ENCODE measurements at places on chromosomes 12 and 14. TPM values are rescaled to one million over a fixed set of nuclear protein-coding genes. Genes with fewer than 3 reads are reported as not detected.
A peak's percentile ranks its signal among the peaks of the same experiment; 100 is the strongest.

Gene SPRYD4
- 2.5 TPM for total RNA-seq

Gene FSCB
- total RNA-seq = not detected

Gene RPGRIP1
- not detected for total RNA-seq

Gene CLEC1B
- not detected for total RNA-seq

Gene DHRS2
- total RNA-seq = 0.40 TPM

Gene CISTR
- total RNA-seq = not detected

Gene AEBP2
- 39.8 TPM for total RNA-seq

Gene CCDC198
- not detected for total RNA-seq

Gene CIT
- 20.2 TPM for total RNA-seq

GRCh38 chr12:132925597-132926414, 30.3 kb downstream of the ZNF605 start:
- H3K36me3 ChIP-seq = peaks cover 90% of the 10 kb centered on the region
- H3K27ac ChIP-seq = no peak overlapping the region
- no peak for DNase-seq
- H3K4me1 ChIP-seq = no peaks in the 10 kb centered on the region
- H3K4me3 ChIP-seq = no peak overlapping the region

DNA sequence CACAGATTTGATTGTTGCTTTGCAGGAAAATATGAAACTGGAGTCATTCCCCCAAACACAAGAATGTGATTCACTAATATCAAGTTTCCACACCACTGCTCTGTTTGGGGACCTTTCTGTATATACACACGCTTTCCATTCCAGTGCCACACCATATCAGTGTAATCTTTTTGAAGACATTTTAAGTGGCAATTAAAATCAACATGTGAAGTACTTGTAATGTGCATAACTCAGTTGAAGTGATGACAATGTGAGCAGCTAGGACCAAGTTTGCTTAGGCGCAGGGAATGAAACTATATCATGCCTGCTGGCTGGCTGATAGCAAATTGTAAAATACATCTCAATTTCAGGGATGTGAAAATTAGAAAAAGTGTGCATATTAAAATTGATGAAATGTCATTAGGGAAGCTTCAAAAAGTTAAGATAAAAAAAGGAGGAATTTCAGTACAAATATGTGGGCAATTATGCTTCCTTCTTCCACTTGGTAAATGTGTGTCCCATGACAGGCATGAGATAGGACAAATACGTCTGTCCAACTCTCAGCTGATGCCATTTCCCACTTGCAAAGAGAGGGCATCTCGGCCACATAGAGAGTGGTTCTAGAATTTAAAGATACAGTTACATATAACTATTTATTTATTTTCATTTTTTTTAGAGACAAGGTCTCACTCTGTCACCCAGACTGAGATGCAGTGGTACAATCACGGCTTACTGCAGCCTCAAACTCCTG, 43.7 kb downstream of the HSPB8 start:
- peaks cover 3% of the 10 kb centered on the region for H3K27me3 ChIP-seq
- H3K4me1 ChIP-seq = no peaks in the 10 kb centered on the region
- no peaks in the 10 kb centered on the region for H3K36me3 ChIP-seq
- no peak overlapping the region for H3K4me3 ChIP-seq
- H3K27ac ChIP-seq = no peak overlapping the region
- DNase-seq = no peak

GRCh38 chr14:75399843-75400775, 27.7 kb upstream of the JDP2 start:
- no peak overlapping the region for H3K27ac ChIP-seq
- peaks cover 35% of the 10 kb centered on the region for H3K27me3 ChIP-seq
- peak; percentile 4 for DNase-seq
- H3K4me3 ChIP-seq = no peak overlapping the region
- no peaks in the 10 kb centered on the region for H3K36me3 ChIP-seq

DNA sequence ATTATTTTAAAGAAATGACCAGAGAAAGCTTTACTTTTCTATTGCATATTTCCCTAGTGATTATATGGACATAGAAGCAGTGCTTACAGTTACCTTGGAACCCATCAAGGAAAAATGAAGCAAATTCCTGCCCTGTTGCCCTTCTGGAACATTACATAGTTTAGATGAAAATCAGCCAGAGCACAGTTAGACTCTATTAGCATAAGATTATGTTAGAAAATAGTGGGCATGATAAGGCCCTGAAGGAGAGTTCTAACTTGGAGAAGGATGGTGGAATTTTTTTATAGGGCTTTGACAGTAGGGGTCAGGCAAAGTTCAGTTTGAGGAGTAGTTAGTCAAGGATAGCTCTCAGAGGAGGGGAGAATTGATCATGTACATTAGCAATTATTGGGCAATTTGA, 74.3 kb downstream of the FUT8 start:
- no peak overlapping the region for H3K4me3 ChIP-seq
- peak; percentile 34 for DNase-seq
- peak overlapping the region; percentile 68 for H3K27ac ChIP-seq

GRCh38 chr12:104959335-104959841, 1.3 kb upstream of the SLC41A2 start:
- H3K4me1 ChIP-seq = peaks cover 30% of the 10 kb centered on the region
- H3K4me3 ChIP-seq = peak overlapping the region; percentile 91
- H3K27me3 ChIP-seq = peaks cover 14% of the 10 kb centered on the region
- no peaks in the 10 kb centered on the region for H3K36me3 ChIP-seq
- DNase-seq = peak; percentile 27

GRCh38 chr12:79344855-79345847, 345.6 kb downstream of the PAWR start:
- no peaks in the 10 kb centered on the region for H3K36me3 ChIP-seq
- no peak overlapping the region for H3K27ac ChIP-seq
- H3K27me3 ChIP-seq = no peaks in the 10 kb centered on the region
- no peaks in the 10 kb centered on the region for H3K4me1 ChIP-seq

DNA sequence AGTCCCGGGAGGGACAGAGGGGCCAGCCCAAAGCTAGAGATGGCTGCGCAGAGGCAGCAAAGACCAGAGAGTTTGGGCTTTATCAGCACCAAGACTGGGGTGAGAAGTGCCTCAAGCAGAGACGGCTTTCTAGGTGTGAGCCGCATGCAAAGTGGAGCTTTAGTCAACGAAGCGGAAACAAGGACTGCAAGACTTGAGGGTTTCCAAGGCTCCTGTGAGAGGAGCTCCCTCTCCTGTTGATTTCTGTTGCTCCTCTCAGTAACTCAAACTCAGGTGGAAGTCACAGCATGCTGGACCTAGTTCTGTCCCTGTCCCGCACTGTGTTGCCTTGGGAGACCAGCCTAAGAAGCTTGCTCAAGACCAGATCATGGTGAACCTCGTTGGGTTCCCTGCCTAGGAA, 327.8 kb downstream of the MED13L start:
- no peaks in the 10 kb centered on the region for H3K4me1 ChIP-seq
- no peak overlapping the region for H3K27ac ChIP-seq
- DNase-seq = no peak
- peaks cover 17% of the 10 kb centered on the region for H3K27me3 ChIP-seq
- no peak overlapping the region for H3K4me3 ChIP-seq

GRCh38 chr14:93936245-93936644, 9.1 kb downstream of the FAM181A start:
- no peaks in the 10 kb centered on the region for H3K36me3 ChIP-seq
- peaks cover 2% of the 10 kb centered on the region for H3K4me1 ChIP-seq
- peaks cover 41% of the 10 kb centered on the region for H3K27me3 ChIP-seq
- H3K27ac ChIP-seq = no peak overlapping the region
- peak; percentile 28 for DNase-seq

- no peaks in the 10 kb centered on the region for H3K36me3 ChIP-seq
- H3K4me1 ChIP-seq = peaks cover 17% of the 10 kb centered on the region
- no peaks in the 10 kb centered on the region for H3K27me3 ChIP-seq
- H3K4me3 ChIP-seq = no peak overlapping the region
These were observed 150.3 kb downstream of the FOXN3 start for GRCh38 chr14:89266754-89267153.

DNA sequence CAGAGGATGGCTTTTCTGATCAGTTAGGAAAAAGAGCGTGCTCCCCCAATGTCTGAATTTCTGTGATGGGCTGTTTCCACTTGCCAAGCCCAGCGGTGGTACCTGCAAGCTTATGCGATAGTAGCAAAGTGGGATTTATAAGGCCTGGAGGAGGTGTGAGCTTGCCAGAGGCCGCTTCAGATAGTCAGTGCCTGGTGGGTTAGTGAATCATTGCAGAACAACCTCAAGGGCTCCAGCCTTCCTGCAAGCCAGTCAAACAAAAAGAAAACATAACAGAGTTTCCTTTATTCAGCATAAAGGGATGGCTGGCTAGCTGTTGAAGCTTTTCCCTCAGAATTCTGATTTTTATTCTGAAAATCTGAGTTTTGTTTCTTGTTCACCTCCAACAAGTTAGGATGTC, 7.6 kb upstream of the BMP4 start:
- peaks cover 13% of the 10 kb centered on the region for H3K4me1 ChIP-seq
- no peaks in the 10 kb centered on the region for H3K36me3 ChIP-seq
- peaks cover 20% of the 10 kb centered on the region for H3K27me3 ChIP-seq
- no peak overlapping the region for H3K27ac ChIP-seq
- DNase-seq = no peak

GRCh38 chr12:3747543-3747942, 5.4 kb downstream of the CRACR2A start:
- H3K27me3 ChIP-seq = peaks cover 26% of the 10 kb centered on the region
- H3K36me3 ChIP-seq = no peaks in the 10 kb centered on the region
- no peak overlapping the region for H3K27ac ChIP-seq

DNA sequence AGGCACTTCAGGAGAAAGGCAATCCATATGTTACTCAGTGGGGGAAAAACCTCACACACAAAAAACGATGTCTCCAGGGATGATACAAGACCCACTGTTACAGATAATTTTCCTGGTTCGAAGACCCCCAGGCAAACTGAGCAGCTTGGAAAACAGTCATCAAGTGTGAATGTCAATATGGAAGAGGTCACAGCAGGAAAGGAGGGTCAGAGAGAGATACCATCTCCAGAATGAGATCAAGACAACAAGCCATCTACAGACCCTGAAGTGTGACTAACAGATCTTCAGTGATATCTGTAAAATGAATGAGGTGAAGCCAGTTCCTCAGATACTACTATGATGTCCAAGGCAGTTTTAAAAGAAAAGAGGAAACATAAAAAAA, 28.6 kb downstream of the GNS start:
- no peaks in the 10 kb centered on the region for H3K27me3 ChIP-seq
- H3K4me1 ChIP-seq = peaks cover 32% of the 10 kb centered on the region
- no peak for DNase-seq
- H3K4me3 ChIP-seq = no peak overlapping the region

GRCh38 chr14:75842551-75842950, 139.2 kb downstream of the TGFB3 start:
- H3K27ac ChIP-seq = no peak overlapping the region
- no peak overlapping the region for H3K4me3 ChIP-seq
- no peaks in the 10 kb centered on the region for H3K27me3 ChIP-seq
- DNase-seq = no peak
- peaks cover 42% of the 10 kb centered on the region for H3K4me1 ChIP-seq

- no peak overlapping the region for H3K27ac ChIP-seq
- no peaks in the 10 kb centered on the region for H3K4me1 ChIP-seq
- no peak for DNase-seq
- no peak overlapping the region for H3K4me3 ChIP-seq
- H3K27me3 ChIP-seq = no peaks in the 10 kb centered on the region
- H3K36me3 ChIP-seq = no peaks in the 10 kb centered on the region
These were observed 140.7 kb upstream of the NOVA1 start for GRCh38 chr14:26738571-26738970.

GRCh38 chr12:29277231-29277630, 103.7 kb downstream of the ERGIC2 start:
- no peak for DNase-seq
- no peaks in the 10 kb centered on the region for H3K36me3 ChIP-seq
- no peaks in the 10 kb centered on the region for H3K27me3 ChIP-seq
- no peak overlapping the region for H3K4me3 ChIP-seq
- H3K27ac ChIP-seq = no peak overlapping the region

DNA sequence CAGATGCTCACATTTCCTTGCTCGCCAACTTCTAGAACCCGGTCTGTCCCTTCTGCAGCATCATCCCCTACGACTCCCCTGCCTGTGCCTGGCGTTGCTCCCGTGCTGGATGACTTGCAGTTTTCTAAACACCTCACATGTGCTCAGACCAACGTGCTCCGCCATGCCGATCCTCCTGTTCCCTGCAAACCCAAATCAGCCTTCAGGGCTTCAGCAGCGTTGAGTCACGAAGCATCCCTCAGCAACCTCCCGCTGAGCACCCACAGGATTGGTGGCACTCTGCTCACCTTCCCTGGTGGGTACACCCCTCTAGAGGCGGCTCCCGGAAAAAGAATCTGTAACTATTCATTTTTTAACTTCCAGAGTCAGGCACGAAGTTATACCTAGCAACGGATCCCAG, 2.8 kb upstream of the PIWIL1 start:
- no peak overlapping the region for H3K27ac ChIP-seq

GRCh38 chr12:40502322-40502721, 189.9 kb upstream of the CNTN1 start:
- no peak overlapping the region for H3K27ac ChIP-seq
- H3K36me3 ChIP-seq = no peaks in the 10 kb centered on the region
- H3K27me3 ChIP-seq = no peaks in the 10 kb centered on the region
- DNase-seq = no peak
- no peaks in the 10 kb centered on the region for H3K4me1 ChIP-seq

DNA sequence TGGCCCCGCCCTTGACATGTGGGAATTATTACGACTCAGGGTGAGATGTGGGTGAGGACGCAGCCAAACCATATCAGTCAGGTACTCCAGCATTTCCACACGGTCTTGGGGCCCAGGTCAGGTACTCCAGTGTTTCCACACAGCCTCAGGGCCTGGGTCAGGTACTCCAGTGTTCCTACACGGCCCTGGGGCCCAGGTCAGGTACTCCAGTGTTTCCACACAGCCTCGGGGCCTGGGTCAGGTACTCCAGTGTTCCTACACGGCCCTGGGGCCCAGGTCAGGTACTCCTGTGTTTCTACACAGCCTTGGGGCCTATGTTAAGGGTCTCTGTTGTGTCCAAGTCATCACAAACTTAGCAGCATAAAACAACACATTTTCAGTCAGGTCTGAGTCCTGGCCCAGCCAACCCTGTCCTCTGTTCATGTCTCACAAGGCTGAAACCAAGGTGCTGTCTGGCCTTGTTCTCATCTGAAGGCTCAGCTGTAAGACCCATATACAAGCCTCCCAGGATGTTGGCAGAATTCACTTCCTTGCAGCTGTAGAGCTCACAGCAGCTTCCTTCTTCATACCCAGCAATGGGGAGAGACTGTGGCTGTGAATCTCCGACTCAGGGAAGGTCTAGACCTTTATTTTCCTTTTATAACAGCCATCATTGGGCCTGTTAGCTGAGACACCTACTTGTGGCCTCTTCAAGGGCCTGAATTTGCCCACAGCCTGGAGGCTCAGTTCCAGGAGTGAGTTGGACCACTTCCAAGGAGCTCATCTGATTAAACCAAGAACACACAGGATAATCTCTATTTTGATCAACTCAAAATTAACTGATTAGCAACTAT, 107.6 kb upstream of the SFSWAP start:
- no peaks in the 10 kb centered on the region for H3K27me3 ChIP-seq
- DNase-seq = no peak
- no peak overlapping the region for H3K4me3 ChIP-seq
- no peak overlapping the region for H3K27ac ChIP-seq
- H3K36me3 ChIP-seq = no peaks in the 10 kb centered on the region

DNA sequence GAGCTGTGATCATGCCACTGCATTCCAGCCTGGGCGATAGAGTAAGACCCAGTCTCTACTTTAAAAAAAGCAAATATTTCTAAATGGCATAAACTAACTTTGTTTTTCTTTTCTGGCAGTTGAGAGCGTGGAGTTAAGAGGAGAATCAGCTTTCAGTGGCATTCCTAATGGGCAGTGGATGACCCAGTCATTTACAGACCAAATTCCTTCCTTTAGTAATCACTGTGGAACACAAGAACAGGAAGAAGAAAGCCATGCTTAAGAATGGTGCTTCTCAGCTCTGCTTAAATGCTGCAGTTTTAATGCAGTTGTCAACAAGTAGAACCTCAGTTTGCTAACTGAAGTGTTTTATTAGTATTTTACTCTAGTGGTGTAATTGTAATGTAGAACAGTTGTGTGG, 21.2 kb downstream of the TDG start:
- peak overlapping the region; percentile 73 for H3K27ac ChIP-seq
- peaks cover 17% of the 10 kb centered on the region for H3K4me1 ChIP-seq
- H3K27me3 ChIP-seq = no peaks in the 10 kb centered on the region
- DNase-seq = peak; percentile 85
- 0 out of 2 replicates have a peak overlapping the region, but pooled peaks have one; percentile 4 for H3K4me3 ChIP-seq
